ENCODE measurements at places on chromosomes 7 and 10.

GRCh38 chr10:2817940-2818636 is 249.3 kb upstream of the PFKP start:
- no peak for DNase-seq

- DNase-seq, result no peak
Observed at GRCh38 chr7:29926216-29926615, 63.4 kb downstream of the SCRN1 start.

GRCh38 chr10:59678884-59679301 is 30.8 kb downstream of the SLC16A9 start:
- DNase-seq, result no peak

GRCh38 chr10:101487399-101487798 is 100.7 kb downstream of the POLL start:
- no peak for DNase-seq

DNA sequence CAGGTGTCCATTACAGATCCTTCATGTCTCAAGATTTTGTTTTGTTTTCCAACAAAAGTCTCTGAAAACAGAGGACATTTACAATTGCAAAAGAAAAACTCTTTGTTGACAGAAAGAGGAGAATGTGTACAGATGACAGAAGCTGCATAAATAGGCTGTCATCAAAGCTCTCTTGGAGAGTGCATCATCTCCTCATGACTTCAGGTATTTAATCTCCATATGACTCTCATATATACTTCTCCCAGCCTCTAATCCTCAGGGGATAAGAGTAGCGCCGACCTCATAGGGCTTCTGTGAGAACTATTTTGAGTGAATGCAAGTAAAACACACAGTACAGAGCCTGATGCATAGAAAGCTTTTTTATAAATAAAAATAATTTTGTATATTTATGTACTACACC is 48.1 kb upstream of the SEPTIN7 start:
- DNase-seq, result no peak

- no peak for DNase-seq
Observed at GRCh38 chr10:106941297-106942034, 223.0 kb downstream of the SORCS1 start.

- DNase-seq, result peak; percentile 16
Observed at GRCh38 chr7:86978808-86979506, 80.5 kb downstream of the ELAPOR2 start.

DNA sequence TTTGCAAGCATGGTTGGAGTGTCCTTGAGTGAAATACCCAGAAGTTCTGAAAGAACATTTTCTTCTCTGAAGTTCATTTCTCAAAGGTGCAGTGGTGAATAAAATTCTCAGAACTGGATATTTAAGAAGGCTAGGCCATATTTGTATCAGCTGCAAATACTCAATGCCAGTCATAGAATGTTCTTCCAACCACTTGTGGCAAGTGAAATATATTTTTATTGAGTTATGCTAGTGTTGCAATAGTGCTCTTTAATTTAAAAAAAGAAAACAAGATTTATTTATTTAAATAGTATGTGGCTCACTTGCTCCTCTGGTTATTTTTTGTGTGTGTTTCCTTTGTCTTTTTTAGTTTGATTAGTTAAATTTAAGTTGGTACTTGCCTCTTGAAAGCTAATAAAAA is 64.5 kb downstream of the PALS2 start:
- no peak for DNase-seq

DNA sequence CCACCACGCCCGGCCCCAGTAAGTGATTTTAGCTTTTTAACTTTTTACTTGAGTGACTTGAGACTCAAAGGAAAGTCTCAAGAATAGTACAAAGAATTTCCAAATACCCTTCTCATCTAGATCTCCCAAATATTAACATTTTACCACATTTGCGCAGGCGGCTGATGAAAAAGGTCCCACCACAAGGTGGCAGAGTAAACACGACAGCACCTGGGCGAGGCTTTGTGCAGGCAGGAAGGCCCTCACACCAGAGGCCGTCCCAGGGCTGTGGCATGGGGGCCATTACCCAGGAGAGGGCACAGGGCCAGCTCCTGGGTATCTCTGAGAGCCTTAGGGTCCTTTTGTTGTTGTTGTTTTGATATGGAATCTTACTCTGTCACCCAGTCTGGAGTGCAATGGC is 50.0 kb upstream of the WIPI2 start:
- no peak for DNase-seq

DNA sequence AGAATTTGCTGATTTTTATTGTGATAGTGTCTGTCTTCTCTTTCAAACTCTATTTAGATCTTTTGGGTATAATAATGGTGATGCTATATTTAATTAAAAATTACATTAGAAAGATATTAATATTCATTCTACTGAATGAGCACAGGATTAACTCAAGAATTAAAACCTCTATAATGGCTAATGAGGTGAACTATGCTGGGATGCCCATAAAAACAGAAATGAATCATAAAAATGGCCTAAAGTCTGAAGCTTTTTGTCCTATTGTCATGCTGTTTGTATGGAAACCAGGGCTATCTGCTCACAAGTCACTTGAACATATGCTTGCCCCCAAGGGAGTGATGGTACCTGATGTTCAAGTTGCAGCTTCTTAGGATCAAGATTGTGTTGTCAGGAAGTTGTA is 76.2 kb upstream of the ICA1 start:
- DNase-seq, result no peak

DNA sequence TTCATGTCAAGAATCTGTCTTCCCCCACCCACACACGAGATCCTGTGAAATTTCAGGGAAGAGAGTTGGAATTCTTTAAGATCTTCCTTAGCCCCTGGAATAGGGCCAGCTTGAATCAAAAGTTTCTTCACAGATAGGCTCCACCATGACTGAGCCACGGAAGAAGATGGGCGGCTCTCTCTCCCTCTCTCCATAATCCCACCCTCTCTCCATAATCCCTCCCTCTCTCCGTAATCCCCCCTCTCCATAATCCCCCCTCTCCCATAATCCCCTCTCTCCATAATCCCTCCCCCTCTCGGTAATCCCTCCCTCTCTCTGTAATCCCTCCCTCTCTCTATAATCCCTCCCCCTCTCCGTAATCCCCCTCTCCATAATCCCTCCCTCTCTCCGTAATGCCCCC is 20.4 kb downstream of the SHH start:
- DNase-seq, result no peak

- no peak for DNase-seq
Observed at GRCh38 chr10:125114761-125115391, 45.5 kb downstream of the CTBP2 start.

DNA sequence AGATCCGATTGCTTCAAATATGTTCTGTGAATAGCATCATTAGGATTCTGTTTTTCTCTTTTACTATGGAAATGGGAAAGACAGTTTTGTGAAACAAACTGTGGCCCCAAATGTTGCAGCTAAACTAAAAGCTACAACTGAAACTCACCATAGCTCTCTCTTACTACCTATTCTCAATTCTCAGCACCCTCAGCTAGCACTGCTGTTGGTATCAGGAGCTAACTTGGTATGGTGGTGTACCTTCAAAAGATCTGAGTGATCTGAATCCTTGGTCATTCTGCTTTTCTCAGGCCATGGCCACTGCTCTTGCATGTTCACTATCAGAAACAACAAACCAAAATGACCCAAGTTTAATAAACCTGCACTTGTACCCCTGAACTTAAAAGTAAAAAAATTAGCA is 1208.0 kb downstream of the SORCS1 start:
- no peak for DNase-seq

DNA sequence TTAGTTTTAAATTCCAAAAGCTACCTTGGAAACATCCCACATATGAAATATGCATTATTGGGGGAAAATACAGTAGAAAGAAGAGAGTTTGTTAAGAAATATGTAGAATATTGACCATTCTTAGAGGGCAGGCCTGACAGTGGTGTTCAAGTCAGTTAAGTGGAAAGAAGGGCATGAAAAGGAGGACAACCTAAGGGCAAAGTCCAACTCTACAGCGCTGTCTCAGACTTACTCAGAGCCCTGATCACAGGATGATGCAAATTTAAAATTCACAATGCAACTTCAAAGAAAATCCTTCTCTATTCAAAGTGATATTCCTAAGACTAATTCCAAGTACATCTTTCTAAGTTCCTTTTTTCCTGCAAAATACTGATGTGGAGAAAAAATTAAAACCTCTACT is 139.1 kb upstream of the LRRTM3 start:
- DNase-seq, result no peak

- no peak for DNase-seq
Observed at GRCh38 chr10:55146032-55146431, 345.0 kb upstream of the PCDH15 start.

GRCh38 chr10:17734432-17735080 is 17.4 kb upstream of the TMEM236 start:
- DNase-seq, result no peak

- no peak for DNase-seq
Observed at GRCh38 chr7:101517304-101517703, 111.8 kb downstream of the MYL10 start.

DNA sequence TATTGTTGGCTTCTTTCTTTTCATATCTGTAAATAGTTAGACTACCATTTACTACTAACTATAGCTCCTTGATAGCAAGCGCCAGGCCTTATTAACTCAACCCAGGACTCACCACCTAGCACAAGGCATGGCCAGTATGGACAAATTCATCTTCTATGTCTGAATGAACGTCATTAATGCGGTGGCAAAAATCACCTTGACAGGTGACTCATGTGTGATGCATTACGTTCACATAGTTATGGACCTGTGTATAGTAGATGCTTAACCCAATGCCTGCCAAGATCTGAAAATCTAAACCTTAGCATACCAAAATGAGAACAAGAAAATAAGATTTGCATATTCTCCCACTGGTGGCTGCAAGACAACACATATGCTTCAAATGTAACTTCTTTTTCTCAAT is 300.8 kb downstream of the PARD3 start:
- DNase-seq, result no peak

DNA sequence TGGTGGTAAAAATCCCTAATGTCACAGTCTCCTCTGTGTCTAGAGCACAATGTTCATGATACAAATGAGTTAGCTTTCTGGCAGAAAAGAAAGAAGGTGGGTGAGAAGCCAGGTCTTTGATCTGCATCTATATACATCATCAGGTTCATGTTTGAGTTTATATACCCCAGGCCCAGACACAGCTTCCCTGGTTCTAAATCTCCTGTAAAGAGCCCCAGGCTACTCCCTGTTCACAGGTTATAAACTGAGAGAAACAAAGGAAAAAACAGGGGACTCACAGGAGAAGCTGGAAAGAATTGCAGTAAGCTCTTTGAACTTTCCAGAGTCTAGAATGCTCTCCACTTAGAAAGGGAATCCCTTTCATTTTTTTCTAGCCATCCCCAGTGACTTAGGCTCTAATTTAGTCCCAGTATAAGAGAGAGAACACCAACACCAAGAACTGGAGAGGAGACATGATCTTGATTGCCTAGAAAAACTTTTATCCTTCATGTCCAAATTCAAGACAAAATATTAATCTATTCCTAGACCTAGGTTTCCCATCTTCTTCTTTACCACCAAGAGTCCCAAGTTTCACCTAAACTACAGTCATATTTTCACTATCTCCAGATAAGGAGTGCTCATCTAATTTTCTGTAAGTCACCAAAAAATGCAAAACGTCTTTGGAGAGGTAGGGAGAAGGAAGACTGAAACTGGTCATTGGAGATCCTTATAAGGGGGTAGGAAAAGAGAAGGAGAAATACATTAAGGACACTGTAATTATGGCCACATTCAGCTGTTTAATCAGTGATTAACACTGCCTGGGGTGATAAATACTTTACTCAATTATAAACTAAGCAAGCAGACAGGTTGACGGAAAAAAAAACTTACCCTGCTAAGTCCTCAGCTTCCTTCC is 469 bp downstream of the MSS51 start:
- no peak for DNase-seq

DNA sequence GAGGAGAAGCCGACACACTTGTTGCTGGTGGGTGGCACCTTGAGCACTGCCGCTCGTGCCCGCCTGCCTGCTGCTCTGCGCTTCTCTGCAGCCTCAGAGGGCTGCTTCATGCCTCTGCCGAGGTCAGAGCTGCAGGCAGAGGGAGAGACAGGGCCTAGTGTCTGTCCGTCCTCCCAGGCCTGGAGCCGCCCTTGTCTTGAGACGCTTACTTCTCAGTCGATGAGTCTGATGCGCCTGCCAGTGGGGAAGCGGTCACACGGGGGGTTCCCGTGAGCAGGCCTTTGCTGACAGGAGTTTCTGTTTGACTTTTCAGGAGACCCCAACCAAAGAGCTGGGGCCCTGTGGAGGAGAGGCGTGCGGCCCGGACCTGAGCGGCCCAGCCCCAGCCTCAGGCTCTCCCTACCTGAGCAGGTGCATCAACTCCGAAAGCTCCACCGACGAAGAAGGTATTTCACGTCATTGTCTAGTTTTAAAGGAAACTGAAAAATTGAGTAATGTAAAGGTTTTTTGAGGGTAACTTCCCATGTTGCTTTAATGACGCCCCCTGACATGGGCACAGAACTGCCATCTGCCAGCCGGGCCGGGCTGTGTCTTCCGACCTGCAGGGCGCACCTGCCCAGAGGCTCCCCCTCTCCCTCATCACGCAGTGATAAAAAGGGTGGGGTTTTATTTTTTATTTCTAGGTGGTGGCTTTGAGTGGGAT is 7.8 kb upstream of the BHLHA15 start:
- DNase-seq, result no peak

DNA sequence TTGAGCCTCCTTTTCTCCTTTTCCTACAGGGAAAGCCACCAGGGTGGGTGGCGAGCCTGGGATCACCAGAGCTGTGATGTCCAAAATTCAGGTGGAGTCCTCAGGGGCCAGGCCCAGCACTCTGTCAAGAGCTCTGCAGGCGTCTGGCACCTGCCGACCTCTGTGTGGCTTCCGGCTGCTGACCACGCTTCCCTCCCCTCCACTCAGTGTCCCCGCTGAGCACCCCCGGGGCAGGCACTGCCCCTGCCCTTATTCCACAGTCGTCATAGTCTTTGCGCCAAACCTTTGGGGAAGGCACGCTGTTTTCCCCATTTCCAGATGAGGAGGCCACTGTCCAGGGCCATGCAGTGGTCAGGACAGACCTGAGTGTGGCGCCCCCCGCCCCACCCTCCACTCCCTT is 7.5 kb downstream of the MTG1 start:
- no peak for DNase-seq

DNA sequence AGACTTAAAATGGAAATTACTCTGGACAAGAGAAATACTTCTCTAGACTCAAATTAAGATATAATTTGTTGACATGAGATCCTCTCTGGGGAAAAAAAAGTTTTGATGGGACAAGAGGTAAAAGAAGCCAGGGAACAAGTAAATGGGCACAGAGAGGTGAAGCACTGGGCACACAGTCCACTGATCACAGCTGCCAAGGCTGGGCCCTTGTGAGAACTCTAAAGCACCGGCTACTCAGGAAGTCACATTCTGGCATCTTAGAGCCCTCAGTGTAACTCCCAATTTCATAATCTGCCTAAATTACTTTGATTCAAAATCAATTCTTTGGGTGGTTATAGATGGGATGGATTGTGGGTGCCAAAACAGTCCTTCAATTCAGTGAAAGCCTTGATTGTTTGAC is 123.2 kb upstream of the CACNA2D1 start:
- no peak for DNase-seq

DNA sequence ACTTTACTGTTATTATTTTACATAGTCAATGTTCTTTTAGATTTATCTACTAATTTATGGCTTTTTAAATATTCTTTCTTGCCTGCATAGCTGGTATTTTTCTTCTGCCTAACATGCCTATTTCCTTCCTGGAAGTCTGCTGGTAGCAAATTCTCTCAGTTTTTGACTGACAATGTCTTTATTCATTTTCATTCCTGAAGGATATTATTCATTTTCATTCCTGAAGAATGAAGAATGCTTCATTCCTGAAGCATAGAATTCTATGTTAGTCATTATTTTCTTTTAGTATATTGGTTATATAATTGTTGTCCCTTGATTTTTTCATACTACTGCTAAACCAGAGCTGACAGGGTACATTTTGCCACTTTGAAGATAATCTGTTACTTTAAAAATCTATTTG is 41.8 kb downstream of the TMEM168 start:
- no peak for DNase-seq

- no peak for DNase-seq
Observed at GRCh38 chr10:35456784-35457183, 120.5 kb downstream of the CCNY start.
